ENCODE measurements at places on chromosomes 12 and 14. TPM values are rescaled to one million over a fixed set of nuclear protein-coding genes. Genes with fewer than 3 reads are reported as not detected.

SLC22A17 gene
- total RNA-seq = 9.6 TPM

SLC16A7 gene
- 7.5 TPM for total RNA-seq

OR6C74 gene
- not detected for total RNA-seq

C12orf54 gene
- not detected for total RNA-seq

PTPRO gene
- 0.70 TPM for total RNA-seq

GZMB gene
- total RNA-seq = not detected

TDRD9 gene
- total RNA-seq = 0.56 TPM

SLC39A2 gene
- total RNA-seq = not detected

NUP107 gene
- total RNA-seq = 43.8 TPM

CPNE6 gene
- not detected for total RNA-seq

LRCOL1 gene
- not detected for total RNA-seq

NKX2-1 gene
- total RNA-seq = not detected

MFAP5 gene
- total RNA-seq = 136 TPM

TMEM30B gene
- 0.16 TPM for total RNA-seq

NAV3 gene
- total RNA-seq = 70.5 TPM

OAS2 gene
- 9.1 TPM for total RNA-seq

PMEL gene
- total RNA-seq = 0.53 TPM

TSHR gene
- total RNA-seq = not detected

ZFP36L1 gene
- total RNA-seq = 260 TPM

RIPK3 gene
- total RNA-seq = not detected

SYNDIG1L gene
- total RNA-seq = not detected

GUCY2C gene
- total RNA-seq = not detected

PLEKHH1 gene
- 0.05 TPM for total RNA-seq

PLEKHG7 gene
- 1.5 TPM for total RNA-seq
